ENCODE measurements at places on chromosomes 1 and 21.

GRCh38 chr1:67759692-67760029, 73.6 kb downstream of the GNG12 start:
- DNase-seq = no peak

DNA sequence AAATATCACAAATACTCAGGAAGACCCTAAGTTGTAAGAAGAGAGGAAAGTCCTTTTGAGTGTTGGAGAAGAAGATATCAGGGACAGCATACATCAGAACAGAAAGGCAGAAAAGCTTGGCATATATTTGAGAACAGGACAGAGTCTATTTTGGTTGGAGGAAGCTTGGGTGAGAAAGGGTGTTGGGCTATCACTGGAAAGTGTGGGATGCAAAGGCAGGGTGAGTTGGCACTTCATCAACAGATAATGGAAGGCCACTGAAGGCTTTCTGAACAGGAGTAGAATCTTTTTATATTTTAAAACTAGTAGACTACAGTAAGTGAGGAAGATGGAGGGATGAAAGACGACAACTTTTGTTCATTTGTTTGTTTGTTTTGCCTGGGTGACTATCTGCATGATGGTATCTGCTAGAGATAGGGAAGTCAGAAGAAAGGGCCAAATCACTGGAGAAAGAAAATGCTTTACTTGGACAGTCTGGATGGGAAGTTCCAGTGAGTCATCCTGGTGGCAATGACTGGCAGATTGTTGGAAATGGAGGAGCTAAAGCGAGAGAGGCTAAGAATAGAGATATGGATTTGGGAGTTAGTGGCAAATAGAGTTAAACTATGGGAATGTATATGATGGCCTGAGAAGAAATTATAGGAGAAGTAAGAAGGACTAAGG, 33.7 kb upstream of the KCNA2 start:
- no peak for DNase-seq

DNA sequence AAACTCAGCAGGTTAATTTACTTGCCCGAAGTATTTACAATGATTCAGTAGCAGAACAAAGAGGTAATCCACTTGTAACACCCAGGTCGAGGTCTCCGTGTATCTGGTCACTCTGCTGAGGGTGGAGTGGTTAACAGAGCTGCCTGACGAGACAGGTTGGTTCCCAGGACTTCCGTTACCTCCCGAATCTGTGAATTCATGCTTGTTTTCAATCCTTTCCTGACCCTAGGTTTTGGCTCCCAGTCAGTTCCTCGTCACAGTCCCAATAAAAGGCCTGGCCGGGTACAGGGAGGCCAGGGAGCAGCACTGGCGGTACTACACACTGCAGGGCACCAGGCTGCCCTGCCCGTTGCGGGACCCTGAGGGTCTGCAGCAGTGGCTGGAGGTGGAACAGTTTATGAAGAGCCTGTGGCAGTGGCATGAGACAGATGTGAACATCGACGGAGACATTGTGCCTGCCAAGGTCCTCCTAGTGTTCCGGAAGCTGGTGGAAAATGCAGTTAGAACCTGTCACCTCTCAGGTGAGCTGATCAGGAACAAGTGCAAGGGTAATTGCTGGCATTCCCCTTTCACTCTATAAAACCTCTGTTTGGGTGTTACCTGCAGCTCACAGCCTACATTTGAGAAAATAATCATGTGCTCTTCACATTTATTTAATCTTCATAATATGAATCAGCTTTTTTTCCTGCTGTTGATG, 12.8 kb downstream of the MAB21L3 start:
- DNase-seq = no peak

DNA sequence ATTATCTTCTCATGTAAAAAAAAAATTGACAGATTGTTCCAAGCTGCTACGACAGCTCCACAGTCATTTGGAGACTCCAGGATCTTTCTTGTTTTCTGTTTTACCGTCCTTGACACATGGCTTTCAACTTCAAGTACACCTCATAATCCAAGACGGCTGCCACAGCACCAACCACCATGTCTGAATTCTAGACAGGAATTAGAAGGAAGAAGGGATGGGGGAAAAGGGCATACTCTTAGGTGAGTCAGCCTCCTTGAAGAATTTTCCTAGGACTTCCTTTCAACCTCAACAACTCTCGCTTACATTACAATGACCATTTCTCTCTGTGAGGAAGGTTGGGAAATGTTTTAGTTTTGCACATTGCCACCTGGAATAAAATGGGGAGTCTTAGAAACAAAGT, 110.3 kb upstream of the TNR start:
- DNase-seq = no peak

DNA sequence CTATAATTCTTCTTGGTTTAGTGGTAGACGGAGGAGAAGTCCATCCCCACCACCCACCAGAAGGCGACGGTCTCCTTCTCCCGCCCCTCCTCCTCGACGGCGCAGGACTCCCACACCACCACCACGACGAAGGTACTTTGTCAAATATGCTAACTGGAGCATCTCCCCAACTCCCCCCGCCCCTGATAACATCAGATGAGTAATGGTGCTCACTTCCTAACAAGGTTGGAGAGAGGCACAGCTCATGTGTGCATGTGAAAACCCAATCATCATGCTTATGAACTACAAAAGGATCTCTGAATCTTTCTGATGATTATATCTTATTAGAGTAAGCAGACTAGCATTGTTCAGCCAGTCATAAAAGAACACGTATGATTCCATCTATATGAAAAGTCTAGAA, 23.7 kb downstream of the SRRM1 start:
- no peak for DNase-seq

Measured in HTR-8/SVneo (cell line).